MM.1S (cell line): ENCODE measurements at places on chromosomes 5 and 9.

- no peak for DNase-seq
Measured at GRCh38 chr9:94250456-94250855, 8.6 kb upstream of the ZNF169 start.

DNA sequence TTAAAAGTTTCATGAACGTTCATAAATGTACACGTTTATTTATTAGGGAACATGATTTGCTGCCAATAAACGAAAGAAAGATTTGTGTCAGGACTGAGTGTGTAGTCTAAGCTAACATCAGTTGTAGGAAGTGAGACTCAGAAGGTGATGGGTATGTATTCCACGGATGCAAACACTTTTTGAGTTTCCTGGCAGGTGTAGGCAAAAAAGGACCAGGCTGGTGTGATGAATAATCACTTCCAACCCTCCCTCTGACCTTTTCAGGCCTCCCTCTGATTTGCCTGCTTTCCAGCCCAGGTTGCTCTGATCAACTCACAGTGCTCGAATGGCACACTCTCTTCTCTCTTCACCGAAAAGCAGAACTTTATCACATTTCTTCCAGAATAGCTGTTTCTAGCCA, 51.8 kb downstream of the BASP1 start:
- no peak for DNase-seq

DNA sequence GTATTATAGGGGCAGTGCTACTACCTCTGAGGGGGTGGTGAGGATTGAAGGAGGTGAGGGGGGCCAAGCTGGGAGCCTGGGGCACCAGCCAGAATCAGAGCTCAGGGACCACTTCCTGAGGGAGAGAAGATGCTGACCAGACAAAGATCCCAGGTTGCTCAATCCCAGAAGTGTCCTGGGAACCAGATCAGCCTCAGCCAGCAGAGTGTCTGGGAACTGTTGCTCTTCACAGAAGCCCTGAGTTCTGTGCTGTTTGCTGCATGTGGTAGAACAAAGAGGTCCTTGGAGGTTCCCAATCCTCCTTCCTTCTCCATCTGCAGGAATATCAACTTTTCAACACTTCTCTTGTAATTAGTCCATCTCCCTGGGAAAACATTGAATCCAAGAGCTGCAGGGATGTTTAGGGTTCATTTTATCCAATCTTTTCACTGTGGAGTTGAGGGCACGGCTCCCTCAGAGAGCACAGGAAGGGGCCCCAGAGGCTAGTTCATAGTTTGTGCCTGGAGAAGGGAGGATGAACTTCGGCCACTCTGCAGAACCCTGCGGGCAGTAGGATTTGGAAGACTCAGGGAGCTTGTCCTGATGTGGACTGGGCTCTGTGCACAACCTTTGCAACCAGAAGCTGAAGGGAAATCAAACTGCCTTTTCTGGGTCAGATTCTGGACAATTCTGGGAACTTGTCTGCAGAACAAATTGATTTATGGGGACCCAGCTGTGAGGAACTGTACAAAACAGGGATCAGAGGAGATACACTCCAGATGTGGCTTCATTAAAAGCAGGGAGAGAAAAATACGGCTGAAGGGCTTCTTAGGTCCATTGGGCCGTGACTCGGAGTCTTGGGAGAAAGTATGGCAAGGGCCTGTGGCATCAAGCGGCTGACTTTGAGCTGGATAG, 57.1 kb downstream of the GALNT12 start:
- DNase-seq, result no peak

GRCh38 chr5:91556-92263, at the start of gene PLEKHG4B:
Gene PLEKHG4B (plus strand): TSS chr5:92168. CDS start chr5:92232, 64 bp downstream.
- no peak for DNase-seq

GRCh38 chr9:120698766-120699165, 15.5 kb downstream of the MEGF9 start:
- no peak for DNase-seq

GRCh38 chr5:9625731-9626130, 4.4 kb downstream of the TAS2R1 start:
- DNase-seq, result no peak

- peak; percentile 59 for DNase-seq
Measured at GRCh38 chr5:97162045-97162444, 19.6 kb upstream of the LIX1 start.

DNA sequence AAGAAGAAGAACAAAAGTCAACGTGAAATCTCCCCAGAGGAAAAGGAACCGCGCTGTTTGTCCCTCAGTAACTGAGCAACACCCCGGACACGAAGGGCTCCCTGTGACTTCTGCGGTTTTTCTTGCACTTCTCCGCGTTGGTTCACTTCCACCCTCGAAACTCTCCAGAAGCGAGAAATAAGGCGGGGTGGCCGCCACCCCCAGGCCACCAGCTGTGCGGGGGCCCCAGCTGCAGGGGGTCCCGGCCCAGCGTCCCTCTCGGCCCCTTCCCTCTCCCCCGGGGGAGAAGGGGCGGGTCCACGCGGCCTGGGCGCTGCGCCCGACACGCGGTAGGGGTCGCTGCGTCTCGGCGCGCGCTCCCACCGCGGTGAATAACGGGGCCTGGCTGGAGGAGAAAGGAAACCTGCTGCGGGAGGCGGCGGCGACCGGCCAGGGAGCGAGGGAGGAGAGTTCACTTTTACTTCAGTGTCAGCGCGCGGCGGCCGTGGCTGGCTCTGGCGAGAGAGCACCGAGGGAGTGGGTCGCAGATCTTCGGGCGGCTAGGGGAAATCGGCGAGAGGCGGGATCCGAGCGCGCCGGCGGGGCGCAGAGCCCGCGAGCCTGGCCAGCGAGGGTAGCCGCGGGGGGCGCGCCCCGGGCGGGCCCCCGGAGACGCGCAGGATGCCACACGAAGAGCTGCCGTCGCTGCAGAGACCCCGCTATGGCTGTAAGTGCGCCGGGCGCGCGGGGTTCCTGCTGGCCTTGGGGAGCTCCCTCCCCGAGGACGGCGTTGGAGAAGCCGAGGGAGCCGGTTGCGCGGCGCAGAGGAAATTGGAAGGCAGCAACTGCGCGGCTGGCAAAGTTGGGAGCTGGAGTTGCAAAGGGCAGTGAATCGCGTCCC, at the start of gene IQGAP2:
TSS of gene IQGAP2 (plus strand) at position 400 of the 880 bp plus-strand sequence. CDS start at position 661, 261 bp downstream.
- DNase-seq, result peak; percentile 88

- DNase-seq, result no peak
Measured at GRCh38 chr5:107342371-107342770, 328.4 kb downstream of the EFNA5 start.

DNA sequence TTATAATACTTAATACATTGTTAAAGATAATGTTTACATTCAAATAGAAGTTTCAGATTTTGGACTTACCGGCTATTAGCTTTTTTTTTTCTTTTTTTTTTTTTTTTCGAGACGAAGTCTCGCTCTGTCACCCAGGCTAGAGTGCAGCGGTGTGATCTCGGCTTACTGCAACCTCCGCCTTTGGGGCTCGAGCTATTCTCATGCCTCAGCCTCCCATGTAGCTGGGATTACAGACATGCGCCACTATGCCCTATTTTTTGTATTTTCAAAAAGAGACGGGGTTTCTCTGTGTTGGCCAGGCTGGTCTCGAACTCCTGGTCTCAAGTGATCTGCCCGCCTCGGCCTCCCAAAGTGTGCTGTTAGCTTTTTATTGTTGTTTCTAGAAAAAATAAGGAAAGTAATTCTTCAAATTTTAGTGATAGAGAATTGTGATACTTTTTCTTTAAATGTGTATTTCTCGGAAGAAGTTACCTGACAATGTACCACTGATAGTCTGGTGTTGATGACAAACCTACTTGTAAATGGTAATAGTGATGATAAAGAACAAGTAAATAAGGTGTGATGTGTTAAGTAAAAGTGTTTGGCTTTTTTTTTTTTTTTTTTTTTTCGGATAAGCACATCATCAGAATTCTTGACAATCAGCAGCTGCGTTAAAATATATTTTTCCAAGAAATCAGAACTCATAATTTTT, 2.7 kb downstream of the CDC42SE2 start:
- no peak for DNase-seq

- DNase-seq, result no peak
Measured at GRCh38 chr9:14238518-14238917, 75.4 kb downstream of the NFIB start.

DNA sequence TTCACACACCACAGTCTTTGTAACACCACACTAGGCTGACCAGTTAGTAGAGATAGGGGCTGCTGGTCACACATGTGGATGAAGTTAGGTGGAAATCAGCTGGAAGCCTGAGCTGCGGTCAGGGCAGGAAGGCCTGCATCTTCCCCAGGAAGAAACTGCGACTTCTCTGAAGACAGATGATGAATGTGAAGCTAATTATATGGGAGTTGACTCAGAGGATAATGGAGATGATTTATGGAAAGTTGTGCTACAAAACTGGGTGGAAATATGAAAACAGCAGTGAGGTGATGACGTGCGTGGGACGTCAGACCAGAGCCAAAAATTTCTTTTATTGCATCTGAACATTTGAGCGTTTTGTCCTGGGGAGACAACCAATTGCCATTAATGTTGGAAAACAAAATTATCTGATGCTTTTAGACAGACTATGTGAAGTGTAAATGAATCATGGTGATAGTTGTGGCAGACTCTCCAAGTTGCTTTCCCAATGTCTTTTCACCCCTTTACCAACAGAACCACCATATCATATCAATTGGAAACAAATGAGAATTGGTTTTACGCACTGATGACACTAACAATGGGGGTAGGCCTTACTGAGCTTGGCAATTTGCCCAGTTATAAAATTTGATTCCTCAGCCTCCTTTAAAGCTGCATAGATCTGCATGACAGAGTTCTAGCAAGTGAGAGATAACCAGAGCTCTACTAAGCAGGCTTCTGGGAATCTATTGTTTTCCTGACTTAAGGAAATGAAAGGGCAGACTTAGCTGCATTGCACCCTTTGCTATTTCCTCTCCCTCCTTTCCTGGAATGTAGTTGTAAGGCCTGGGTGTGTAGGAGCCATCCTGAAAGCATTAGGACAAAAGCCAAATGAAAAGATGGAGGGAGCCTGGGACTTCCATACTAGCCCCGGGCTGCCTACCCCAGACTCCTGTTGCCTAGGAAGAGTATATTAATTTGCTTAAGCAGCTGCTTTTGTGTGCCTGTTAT, 84.0 kb downstream of the RAB3C start:
- no peak for DNase-seq
